ENCODE measurements at places on chromosomes 5 and 9.

DNA sequence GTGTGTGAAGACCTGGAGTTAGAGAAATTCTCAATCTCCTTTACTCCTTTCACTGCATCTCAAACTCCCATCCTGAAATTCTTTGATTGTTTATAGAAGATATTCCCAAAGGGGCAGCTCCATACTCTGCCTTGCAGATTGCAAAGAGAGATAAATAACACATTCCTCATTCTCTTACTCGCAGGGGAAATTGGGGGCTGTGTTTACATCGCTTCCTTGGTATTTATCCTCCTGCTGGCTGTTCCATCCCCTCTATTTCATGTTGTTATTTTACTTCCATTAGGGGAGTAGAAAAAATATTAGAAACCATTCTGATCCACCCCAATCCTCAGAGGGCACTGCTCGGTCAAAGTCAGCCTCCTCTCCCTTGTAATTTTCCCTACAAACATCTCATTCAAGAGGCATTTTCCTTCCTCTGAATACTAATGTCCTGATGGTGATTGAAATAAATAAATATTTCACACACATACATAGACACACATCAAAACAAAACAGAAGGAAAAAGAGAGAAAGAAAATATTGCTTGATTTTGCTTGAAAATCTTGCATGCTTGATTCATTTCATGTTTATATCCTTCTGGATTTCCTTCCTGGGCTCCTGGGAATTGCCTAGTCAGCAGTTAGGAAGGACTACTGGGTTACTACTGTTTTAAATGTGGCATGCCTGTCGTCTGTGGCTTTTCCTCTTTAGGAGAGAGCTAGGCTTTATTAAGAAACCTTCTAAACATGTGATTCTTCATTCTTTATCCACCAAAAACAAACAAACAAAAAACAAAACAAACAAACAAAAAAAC is 420.1 kb upstream of the PAPPA start:
- DNase-seq, result no peak

- no peak for DNase-seq
Observed at GRCh38 chr5:155303120-155303519, 289.6 kb downstream of the KIF4B start.

- no peak for DNase-seq
Observed at GRCh38 chr5:101929628-101930027, 366.5 kb downstream of the SLCO4C1 start.

DNA sequence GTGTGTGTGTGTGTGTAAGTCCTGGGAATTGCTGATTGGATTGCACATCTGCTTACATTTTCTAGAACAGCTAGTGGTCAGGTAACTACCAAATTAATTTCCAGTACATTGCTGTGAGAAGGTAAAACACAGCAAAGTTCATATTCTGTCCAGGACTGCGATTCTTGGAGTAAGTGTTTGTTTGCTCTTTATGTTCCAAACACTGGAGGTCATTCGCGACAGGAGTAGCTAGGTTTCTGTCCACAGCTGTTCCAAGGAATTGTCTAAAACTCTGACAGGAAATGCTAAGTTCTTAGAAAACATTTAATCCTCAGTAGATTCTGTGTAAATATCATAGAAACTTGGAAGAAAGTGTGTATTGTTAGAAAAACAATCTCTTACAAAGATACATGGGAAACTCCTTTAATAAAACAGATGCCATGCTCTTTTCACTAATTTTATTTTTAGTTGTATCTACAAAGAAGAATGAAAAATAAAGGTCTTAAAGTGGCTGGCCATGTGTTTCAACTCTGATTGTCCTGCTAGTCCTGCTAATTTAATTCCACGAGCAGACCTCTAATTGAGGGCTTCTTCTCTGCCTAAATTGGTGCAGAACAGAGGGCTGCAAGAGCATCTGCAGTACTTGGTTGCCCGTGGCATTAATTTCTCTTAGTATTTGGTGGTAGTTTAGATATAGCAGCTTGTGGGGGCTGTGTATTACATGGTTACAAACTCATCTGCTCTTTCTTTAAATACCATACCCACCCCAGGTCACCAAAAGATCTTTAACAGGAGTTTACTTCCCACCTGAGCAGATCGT is 464.5 kb downstream of the RASEF start:
- DNase-seq, result no peak

- DNase-seq, result no peak
Observed at GRCh38 chr5:161751265-161751664, 65.7 kb downstream of the GABRA6 start.

DNA sequence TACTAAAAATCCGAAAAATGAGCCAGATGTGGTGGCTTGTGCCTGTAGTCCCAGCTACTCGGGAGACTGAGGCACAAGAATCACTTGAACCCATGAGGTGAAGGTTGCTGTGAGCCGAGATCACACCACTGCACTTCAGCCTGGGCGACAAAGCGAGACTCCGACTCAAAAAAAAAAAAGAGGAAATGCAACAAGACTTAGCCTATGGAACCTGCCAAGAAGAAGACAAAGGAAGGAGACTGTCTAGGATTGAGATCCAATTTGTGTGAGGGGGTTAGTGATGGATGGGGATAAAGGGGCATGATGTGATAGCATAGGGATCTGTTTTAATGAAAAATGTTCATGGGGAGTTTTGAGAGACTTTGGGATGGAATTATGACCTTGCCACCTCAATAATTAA is 72.9 kb downstream of the RAB24 start:
- no peak for DNase-seq

GRCh38 chr5:104859437-104859836 is 1296.8 kb upstream of the NUDT12 start:
- DNase-seq, result no peak

DNA sequence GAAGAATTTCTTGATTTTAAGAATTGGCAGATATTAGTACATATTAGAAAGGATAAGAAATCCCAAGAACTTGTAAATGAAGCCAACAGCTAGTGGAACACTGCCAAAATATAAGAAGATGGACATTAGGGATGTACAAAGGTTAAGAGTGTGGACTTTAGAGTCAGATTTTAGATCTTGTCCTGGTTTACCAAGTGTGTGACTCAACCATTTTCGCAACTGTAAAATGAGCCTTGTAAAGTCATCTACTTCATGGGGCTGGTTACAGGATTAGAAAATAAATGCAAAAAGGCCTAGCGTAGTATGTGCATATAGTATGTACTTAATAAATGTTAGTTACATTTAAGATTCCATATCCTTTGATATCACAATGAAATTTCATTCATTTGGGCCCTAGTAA is 260.0 kb downstream of the RAB3C start:
- no peak for DNase-seq

- no peak for DNase-seq
Observed at GRCh38 chr9:134690946-134691694, 49.5 kb downstream of the COL5A1 start.

DNA sequence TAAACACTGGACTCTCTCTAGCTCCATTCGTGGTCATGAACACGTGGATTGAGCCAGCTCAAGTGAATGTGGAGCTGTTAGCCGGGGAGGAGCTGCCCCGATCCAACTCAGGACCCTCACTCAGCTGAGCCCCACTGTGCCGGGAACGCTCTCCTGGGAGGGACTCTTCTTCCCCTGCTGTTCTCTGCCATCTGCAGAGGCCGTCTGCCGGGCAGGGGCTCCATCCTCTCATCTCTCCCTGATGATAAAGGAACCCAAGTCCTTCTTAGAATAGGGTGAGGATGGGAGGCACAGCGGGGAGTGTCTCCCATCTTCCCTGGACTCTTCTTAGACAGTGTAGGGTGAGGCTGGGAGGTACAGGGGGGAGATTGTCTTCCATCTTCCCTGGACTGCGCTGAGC is 120.5 kb upstream of the IRX4 start:
- no peak for DNase-seq

DNA sequence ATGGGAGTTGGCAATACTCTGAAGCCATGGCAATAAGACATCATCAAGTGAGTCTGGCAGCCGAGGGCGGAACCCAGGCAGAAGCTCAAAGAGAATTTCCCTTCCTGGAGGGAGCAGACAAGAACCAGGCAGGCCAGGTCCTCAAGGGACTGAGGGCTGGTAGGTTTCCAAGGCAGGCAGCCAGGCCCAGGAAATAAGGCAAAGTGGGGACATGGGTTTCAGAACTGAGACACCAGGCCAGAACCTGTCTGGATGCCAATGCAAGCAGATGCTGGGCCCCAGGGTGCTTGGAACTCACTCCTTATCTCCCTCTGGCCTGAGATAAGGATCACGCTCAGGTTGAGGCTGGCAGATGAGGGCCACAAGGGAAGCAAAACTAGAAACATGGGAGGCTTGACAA is 8.9 kb downstream of the TSSK1B start:
- no peak for DNase-seq

GRCh38 chr9:3419893-3420292 is 105.9 kb downstream of the RFX3 start:
- DNase-seq, result no peak

DNA sequence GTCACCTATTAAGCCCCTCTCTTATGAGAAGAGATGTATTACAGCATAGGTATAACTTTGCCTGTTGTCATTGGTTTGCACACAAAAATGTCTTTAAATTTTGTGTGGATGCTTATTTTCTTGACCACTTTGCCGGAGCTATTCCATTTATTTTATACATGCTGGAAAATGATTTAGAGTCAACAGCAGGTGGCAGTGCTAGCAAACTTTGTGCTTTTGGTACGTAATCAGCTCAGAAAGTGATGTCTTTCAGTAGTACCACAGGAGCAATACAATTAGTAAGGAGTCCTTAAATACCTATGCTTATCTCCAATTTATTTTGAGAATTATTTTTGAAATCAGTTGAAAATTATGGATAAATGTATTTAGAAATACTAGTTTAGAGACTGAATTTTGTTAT is 19.8 kb upstream of the NUDT12 start:
- no peak for DNase-seq

DNA sequence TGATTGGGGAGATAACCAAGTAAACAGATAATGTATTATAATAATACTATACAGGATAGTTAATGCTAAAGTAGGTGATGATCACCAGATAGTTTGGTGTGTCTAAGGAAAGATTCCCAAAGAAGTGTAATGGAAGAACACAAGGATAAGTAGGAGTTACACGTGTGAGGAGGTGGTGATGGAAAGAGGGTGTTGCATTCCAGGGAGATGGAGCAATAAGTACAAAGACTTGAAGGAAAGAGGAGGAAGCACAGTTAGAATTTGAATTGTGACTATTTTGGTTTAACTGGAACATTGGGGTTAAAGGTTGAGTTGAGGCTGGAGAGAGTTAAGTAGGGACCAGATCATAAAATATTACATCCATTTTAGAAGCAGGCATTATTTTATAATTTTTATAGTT is 76.9 kb downstream of the IPO11 start:
- DNase-seq, result no peak
